Stimulated activated CD8-positive, alpha-beta memory T cell treated with anti-CD3 and anti-CD28 coated beads, Interleukin-2, amount 100 ng/mL, for 1 hour (primary cell): ENCODE measurements at places on chromosomes 4 and X.

DNA sequence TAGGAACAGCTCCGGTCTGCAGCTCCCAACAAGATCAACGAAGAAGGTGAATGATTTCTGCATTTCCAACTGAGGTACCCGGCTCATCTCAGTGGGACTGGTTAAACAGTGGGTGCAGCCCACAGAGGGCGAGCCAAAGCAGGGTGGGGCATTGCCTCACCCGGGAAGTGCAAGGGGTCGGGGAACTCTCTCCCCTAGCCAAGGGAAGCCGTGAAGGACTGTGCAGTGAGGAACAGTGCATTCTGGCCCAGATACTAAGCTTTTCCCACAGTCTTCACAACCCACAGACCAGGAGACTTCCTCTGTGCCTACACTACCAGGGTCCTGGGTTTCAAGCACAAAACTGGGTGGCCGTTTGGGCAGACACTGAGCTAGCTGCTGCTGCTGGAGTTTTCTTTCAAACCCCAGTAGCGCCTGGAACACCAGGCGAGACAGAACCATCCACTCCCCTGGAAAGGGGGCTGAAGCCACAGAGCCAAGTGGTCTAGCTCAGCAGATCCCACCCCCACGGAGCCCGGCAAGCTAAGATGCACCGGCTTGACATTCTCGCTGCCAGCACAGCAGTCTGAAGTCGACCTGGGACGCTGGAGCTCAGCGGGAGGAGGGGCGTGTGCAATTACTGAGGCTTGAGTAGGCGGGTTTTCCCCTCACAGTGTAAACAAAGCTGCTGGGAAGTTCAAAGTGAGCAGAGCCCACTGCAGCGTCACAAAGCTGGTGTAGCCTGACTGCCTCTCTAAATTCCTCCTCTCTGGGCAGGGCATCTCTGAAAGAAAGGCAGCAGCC is 84.6 kb downstream of the THOC2 start:
- no peak for DNase-seq

- no peak for DNase-seq
Observed at GRCh38 chr4:86108137-86108536, 251.7 kb downstream of the MAPK10 start.

- no peak for DNase-seq
Observed at GRCh38 chr4:94939791-94940519, 182.2 kb downstream of the BMPR1B start.

- no peak for DNase-seq
Observed at GRCh38 chr4:173525118-173526011, 4.7 kb downstream of the HAND2 start.

GRCh38 chr4:183905593-183906488 is 734 bp downstream of the STOX2 start:
- no peak for DNase-seq

GRCh38 chr4:1727117-1728031 is 6.1 kb downstream of the TACC3 start:
- DNase-seq, result no peak
